ENCODE measurements at places on chromosomes 4 and X.

GRCh38 chr4:58214376-58214775, 1104.2 kb upstream of the IGFBP7 start:
- DNase-seq: no peak

GRCh38 chr4:187204389-187204918, 480.8 kb upstream of the FAT1 start:
- no peak for DNase-seq

- DNase-seq: no peak
These were observed 67.9 kb downstream of the COL25A1 start for GRCh38 chr4:109234596-109234995.

DNA sequence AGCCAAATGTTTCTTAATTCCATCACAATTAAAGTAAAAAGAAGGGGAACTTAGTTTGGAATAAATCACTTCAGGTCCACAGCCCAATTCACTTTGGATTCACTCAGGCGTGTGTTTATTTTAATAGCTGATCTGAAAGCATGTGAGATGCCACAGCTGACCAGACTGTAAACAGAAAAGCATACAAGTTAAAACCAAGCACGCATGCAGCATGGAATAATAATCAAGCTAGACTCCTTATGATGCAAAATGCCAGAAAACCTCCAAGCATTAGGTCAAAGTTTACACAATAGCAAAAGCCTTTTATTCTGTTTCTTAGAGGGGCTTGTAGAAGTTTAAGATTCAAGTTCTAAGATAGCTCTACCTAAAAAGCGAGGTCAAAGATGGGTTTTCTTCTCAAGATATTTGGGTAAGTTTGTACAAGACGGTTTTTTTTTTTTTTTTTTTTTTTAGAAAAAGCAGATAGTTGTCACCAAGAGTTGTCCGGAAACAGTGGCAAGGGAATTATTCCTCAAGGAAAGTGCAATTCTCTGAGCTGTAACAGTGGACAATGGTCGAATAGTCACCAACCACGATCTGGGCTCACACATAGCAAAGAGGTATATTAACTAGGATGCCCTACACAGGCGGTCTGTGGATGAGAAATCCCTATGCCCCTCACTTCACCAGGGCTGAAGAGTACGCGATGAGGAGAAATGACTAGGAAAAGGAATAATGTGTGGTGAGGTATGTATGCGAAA, 763 bp upstream of the PRRG1 start:
- no peak for DNase-seq

DNA sequence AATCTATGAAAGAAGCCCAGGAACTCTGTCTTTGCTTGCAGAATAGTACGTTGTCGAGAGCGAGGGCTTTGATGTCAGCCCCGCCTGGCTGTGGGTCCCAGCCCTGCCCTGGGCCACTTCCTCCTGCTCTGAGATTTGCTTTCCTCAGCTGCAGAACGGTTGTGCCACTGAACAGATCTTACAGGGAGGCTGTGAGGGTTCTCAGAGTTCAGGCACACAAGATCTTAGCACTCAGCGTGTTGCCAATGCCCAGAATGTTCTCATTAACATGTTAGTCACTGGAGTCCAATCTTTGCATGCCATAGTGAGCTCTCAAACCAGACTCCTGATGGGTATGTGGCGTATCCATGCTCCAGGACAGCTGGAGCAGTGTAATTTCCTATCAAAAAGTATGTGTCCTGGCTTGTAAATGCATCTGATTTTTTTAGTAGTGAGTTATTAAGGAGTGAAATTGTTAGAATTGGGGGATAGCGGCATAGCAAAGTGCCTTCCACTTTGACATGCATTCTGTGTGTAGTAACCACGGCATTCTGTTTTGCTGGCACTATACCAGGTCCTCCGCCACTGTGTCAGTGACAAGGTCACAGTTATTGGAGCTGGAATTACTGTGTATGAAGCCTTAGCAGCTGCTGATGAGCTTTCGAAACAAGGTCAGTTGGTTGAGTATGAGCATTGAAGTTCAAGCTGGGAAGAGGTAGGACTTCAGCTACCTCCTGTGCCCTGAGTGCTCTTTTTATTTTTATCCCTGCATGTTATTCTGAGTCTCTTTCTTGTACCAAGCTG, 31.6 kb downstream of the TKTL1 start:
- no peak for DNase-seq

GRCh38 chr4:118865091-118865708, 23.5 kb upstream of the SYNPO2 start:
- no peak for DNase-seq
